ENCODE measurements at places on chromosomes 6 and 20.

DNA sequence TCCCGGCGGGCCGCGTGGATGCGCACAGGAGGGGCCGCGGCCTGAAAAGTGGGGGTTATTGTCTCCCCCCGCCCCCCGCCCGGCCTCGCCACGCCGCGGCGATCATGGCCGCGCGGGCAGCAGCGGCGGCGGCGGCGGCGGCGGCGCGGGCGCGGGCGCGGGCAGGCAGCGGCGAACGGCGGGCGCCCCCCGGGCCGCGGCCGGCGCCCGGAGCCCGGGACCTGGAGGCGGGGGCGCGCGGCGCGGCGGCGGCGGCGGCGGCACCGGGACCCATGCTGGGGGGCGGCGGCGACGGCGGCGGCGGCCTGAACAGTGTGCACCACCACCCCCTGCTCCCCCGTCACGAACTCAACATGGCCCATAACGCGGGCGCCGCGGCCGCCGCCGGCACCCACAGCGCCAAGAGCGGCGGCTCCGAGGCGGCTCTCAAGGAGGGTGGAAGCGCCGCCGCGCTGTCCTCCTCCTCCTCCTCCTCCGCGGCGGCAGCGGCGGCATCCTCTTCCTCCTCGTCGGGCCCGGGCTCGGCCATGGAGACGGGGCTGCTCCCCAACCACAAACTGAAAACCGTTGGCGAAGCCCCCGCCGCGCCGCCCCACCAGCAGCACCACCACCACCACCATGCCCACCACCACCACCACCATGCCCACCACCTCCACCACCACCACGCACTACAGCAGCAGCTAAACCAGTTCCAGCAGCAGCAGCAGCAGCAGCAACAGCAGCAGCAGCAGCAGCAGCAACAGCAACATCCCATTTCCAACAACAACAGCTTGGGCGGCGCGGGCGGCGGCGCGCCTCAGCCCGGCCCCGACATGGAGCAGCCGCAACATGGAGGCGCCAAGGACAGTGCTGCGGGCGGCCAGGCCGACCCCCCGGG, 637 bp downstream of the ARID1B start:
- no peaks in the 10 kb centered on the region for H3K36me3 ChIP-seq
- peak overlapping the region; percentile 100 for H3K27ac ChIP-seq
- no peaks in the 10 kb centered on the region for H3K27me3 ChIP-seq

DNA sequence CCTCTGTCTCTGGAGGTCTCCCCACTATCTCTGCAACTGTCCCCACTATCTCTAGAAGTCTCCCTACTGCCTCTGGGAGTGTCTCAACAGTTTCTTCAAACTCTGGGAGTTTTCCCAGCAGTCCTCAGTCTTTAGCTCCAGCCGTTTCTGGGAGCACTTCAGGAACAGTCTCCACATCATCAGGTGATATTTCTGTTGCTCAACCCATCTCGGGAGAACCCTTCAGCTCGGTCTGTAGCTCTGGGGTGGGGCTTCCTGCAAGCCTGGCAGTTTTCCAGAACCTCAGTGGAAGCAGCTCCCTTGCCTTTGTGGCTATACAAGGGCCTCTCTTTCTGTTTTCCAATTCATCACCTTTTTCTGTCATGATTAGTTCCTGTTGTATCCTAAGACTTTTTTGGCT, 3.0 kb upstream of the SFTA2 start:
- DNase-seq = peak; percentile 79
- H3K27ac ChIP-seq = peak overlapping the region; percentile 55
- H3K36me3 ChIP-seq = no peaks in the 10 kb centered on the region
- no peaks in the 10 kb centered on the region for H3K4me1 ChIP-seq
- no peak overlapping the region for H3K4me3 ChIP-seq

- no peak for DNase-seq
- no peak overlapping the region for H3K4me3 ChIP-seq
- no peak overlapping the region for H3K27ac ChIP-seq
- H3K36me3 ChIP-seq = no peaks in the 10 kb centered on the region
- H3K27me3 ChIP-seq = no peaks in the 10 kb centered on the region
- peaks cover 49% of the 10 kb centered on the region for H3K4me1 ChIP-seq
Observed at GRCh38 chr6:17927705-17928104, 59.7 kb downstream of the KIF13A start.

- DNase-seq = no peak
- H3K27ac ChIP-seq = no peak overlapping the region
- peaks cover 18% of the 10 kb centered on the region for H3K4me1 ChIP-seq
- peaks cover 9% of the 10 kb centered on the region for H3K27me3 ChIP-seq
- no peak overlapping the region for H3K4me3 ChIP-seq
Observed at GRCh38 chr6:154504102-154504501, 6.4 kb downstream of the CNKSR3 start.

GRCh38 chr6:116385459-116385802, 14.7 kb downstream of the DSE start:
- H3K27ac ChIP-seq = peak overlapping the region; percentile 77
- no peak overlapping the region for H3K4me3 ChIP-seq
- no peaks in the 10 kb centered on the region for H3K36me3 ChIP-seq
- peaks cover 5% of the 10 kb centered on the region for H3K4me1 ChIP-seq

- no peak overlapping the region for H3K4me3 ChIP-seq
- H3K36me3 ChIP-seq = no peaks in the 10 kb centered on the region
- H3K27me3 ChIP-seq = no peaks in the 10 kb centered on the region
- peak; percentile 38 for DNase-seq
- H3K27ac ChIP-seq = peak overlapping the region; percentile 51
Observed at GRCh38 chr6:151482290-151482689, 11.5 kb upstream of the CCDC170 start.

DNA sequence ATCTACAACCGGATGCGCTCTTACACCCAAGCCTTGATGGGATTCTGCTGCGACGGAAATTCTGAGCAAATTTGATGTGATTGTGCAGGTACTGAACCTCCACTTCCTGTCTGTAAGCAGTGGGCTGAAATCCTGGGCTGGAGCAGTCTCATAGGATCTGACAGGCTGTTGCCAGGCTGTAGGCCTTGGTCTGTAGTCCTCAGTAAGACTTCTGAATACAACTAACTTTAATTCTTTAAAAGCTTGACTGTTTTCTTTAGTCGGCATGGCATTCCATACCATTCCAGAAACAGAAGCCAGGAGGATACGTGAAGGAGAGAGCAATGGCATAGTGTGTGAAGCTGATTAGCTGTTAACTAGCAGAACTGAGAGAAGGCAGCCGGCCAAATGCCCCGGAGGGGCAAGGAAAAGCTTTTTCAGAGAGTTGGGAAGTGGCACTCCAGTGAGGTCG, 68.3 kb downstream of the ADTRP start:
- no peak for DNase-seq
- no peak overlapping the region for H3K27ac ChIP-seq
- no peaks in the 10 kb centered on the region for H3K36me3 ChIP-seq
- H3K4me1 ChIP-seq = peaks cover 4% of the 10 kb centered on the region
- H3K4me3 ChIP-seq = no peak overlapping the region
